ENCODE measurements at places on chromosomes 16 and 17.
A peak's percentile ranks its signal among the peaks of the same experiment; 100 is the strongest.

GRCh38 chr17:3735515-3735914 is 11.8 kb downstream of the HASPIN start:
- DNase-seq = no peak

DNA sequence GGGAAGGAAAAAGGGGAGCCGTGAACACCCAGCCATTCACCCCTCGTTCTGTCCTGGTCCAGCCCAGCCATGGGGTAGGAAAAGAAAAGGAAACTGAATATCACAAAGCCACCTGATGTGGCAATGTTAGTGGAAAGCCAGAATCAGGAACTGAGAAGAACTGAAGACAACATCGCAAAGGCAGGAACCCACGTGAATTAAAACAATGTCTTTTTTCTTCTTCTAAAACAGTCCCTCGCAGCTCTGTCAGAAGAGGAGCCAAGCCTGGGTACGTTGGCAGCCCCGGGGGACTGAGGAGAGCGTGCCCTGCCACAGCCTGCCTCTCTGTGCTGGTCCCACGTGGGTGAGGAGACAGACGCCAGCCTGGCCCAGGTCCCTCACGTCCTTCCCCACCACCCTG is 55.0 kb downstream of the ZNF423 start:
- DNase-seq = no peak

GRCh38 chr17:40615068-40615840 is 32.4 kb downstream of the SMARCE1 start:
- DNase-seq = peak; percentile 61

DNA sequence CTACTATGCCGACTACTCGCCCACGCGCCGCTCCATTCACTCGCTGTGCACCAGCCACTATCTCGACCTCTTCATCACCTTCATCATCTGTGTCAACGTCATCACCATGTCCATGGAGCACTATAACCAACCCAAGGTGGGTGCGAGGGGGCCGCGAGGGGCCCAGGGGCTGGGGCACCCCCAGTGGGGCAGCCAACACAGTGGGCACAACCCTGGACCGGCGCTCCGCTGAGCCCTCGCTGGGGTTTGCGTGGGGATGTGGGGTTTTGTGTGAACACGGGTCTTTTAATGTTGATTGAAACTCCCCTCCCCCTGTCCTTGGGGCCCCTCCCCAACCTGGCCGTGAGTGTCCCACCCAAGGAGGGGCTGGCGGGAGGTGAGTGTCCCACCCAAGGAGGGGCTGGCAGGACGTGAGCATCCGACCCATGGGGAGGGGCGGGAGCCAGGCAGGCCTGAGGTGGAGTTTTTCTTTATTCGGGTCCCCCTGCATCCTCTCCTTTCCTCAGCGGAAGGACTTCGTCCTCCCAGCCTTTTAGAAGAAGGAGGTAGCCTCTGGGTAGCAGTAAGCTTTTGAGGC is 11.2 kb downstream of the TPSG1 start:
- no peak for DNase-seq

DNA sequence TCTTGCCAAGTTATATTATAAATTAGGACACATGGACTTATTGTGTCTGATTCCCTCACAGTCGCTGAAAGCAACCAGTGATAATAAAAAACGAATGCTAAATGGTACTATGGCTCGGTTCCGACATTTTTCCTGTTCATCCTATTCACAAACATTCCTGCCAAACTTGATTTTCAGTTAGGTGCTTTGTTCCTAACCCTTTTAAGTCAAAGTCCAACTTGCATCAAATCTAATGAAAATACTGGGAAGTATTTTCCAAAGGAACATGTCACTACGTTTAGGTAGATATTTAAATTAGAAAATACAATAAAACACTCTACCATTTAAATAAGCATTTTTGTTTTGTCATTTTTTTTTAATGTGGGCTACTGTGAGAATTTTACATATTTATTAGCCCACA is 21.0 kb downstream of the SETD6 start:
- no peak for DNase-seq

- no peak for DNase-seq
Measured at GRCh38 chr17:75146592-75146991, 7.7 kb downstream of the JPT1 start.

- DNase-seq = no peak
Measured at GRCh38 chr16:48919791-48920190, 309.8 kb upstream of the N4BP1 start.

DNA sequence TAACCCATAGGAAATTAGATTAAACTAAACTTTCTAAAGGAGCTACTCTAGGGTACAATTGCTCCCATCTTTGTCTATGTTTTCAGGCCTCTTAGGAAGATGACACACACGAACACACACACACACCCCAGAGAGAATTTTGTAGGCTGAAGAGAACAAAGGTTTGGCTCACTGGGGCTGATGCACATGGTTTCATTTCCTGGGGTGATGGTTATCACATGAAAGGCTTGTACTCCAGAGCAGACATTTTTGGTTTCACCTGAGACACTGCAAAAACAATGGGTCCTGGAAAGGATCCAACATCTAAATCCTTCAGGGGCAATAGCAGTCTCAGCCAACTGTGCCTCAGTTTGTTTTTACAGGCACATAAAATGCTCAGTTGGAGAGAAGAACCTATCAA is 62.8 kb downstream of the GRB7 start:
- DNase-seq = no peak

All from NCI-H774 (cell line).